ENCODE measurements at places on chromosomes 11 and 22.

DNA sequence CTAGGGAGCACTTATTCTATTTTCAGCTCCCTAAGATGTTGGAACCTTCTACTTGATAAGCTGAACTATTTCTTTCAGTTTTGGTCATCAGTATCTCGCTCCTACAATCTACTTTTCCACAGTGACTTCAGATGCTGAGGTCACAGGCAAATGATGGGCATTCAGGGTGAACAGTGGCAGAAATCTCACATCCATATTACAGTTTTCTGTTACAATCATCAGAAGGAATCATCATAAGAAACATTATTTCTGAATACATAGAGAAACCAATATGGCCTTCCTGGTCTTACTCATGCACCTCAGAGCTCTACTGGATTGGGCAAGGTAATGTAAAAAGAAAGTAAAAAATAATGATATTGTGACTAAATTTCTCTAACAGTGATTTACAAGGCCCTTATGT is 39.4 kb upstream of the DDI1 start:
- DNase-seq: no peak

DNA sequence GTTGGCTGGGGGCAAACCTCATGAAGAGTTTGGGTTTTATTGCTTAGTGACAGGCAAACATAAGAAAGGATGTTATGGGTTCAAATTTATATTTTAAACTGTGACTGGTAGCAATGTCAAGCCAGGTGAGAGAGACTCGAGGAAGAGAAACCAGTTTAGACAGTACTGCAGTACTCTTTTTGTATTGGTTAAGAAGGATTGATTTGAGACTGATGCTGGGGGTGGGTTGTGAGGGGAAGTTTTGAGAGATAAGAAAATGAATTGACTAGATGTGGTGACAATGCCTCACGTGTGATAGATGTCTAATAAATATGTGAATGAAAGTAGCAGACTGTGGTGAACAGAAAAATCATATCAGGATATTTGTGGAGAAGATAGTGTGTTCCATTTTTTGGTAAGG is 142.4 kb downstream of the DDX10 start:
- no peak for DNase-seq

DNA sequence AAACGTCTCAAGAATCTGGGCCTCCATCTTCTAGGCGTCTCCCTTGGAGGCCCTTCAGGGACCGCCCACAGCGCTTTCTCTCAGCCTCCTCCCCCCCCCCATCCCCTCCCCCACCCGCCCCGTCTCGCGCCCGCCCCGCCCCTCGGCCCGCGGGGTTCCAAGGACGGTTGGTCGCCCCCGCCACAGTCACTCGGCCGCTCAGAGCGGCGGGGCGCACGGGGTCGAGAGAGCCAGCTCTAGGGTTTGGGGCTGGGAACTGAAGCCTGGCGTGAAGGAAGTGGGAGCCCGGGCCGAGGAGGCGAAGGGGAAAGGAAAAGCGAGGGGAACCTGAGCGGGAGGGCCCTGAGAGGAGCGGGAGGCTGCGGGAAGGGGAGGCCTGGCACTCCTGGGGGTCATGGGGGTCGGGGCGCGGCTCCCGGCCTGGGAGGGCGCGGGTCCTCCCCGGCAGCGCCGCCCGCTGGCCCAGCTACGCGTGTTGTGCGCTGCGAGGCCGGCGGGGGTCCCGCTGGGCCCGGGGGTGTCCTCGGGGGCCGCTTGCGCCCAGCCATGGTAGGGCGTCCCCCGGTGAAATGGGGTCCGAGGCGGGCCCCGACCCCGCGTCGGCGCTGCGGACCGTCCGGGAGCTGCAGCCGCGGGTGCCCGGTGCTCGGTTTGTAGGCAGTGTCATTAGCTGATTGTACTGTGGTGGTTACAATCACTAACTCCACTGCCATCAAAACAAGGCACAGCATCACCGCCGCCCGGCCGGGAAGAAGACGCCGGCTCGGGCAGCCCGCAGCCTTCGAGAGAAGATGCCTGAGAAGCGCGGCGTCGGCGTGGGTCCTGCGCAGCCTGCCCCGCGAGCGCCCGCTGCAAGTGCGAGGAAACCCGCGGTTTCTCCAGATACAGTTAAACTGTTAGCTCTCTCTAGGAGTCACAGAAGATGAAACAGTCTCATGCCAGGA is at the start of gene BTG4:
TSS of gene BTG4 (minus strand) at position 91 of the 944 bp plus-strand sequence. CDS start 13,610 bp downstream, outside the sequence.
- DNase-seq: no peak

GRCh38 chr11:45180848-45181192 is 34.4 kb downstream of the PRDM11 start:
- no peak for DNase-seq

GRCh38 chr11:41383768-41384167 is 75.7 kb downstream of the LRRC4C start:
- DNase-seq: no peak

DNA sequence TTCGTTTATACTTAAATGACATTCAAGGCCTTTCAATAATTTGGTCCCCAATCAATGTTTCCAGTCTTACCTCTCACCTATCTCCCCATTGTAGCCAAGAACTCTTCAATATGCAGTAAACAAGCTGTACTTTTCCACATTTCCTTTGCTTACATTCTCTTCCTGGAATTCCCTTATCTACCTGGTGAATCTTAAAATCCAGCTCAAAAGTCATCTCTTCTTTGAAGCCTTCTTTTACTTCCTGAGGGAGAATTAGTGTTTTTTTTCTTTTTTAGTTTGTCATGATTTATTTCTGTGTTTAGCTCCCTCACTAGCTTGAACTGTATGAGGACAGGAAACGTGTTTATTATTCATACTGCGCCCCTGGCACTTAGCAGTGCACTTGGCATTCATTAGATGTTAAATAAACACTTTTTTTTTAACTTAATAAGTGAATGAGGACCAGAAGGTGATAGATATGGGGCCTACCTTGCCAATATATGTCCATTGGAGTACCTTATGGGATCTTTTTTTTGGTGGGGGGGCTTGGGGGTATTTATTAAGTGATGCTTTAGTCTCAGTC is 4.9 kb upstream of the PTS start:
- DNase-seq: no peak

DNA sequence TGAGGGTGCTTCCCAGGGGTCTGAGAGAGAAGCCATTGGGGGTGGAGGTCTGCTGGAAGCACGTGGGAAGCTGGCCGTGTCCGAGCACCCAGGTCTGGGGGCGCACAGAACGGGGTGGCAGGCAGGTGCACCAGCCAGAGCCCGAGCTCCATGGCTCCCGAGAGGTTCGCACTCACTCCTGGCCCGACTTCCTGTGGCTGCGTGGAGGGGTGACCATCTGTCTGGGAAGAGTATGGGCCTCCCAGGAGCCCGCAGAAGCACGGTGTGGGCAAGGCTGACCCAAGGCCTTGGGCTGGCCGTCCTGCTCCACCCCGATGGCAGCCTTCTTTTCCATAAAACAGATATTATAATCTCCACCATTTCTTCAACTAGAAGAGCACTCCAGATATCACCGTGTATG is 256.0 kb upstream of the B3GAT1 start:
- no peak for DNase-seq

- no peak for DNase-seq
Observed at GRCh38 chr11:73467505-73467904, 91.3 kb downstream of the RELT start.

DNA sequence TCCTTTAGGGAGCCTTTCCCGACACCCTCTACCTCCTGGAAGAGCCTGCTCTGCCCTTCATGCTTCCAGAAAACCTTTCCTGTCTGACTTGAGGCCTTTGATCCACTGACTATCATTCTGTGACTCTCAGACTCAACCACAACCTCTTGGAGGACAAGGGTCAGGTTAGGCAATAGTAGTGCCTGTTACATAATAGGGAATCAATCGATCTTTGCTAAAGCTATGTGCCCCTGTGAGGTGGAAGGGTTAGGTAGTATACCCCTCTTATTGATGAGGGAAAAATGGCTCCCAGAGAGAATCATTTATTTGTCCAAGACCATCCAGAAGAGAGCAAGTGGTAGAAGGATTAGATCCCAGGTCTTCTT is 16.2 kb downstream of the KCNC1 start:
- no peak for DNase-seq

DNA sequence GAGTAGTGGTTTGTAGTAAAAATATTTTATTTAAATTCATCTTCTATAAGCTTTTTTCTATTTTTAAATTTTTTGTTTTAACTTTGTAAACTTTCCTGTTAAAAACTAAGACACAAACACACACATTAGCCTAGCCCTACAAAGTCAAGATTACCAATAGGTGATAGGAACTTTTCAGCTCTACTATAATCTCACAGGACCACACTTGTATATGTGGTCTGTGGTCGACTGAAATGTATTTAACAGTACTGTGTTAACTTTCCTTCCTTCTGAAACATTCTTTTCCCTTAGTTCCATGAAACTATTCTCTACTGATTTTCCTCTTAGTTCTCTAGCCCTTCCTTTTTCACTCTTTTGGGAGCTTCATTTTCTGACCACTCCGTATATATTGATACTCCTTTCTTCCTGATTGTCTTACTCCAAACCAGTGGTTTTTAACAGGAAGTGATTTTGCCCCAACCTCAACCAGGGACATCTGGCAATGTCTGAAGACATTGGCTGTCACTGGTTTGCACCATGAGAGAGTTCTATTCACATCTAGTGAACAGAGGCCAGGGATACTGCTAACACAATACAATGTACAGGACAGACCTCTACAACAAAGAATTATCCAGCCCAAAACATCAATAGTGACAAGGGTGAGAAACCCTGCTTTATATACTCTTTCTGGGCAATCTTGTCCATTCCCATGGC is 8.8 kb downstream of the ZW10 start:
- no peak for DNase-seq

- DNase-seq: no peak
Observed at GRCh38 chr11:131808470-131808869, 438.1 kb downstream of the NTM start.

GRCh38 chr11:66844496-66845142 is 1.4 kb downstream of the RCE1 start:
- DNase-seq: no peak

GRCh38 chr11:9711454-9712307 is 47.8 kb downstream of the SWAP70 start:
- no peak for DNase-seq

DNA sequence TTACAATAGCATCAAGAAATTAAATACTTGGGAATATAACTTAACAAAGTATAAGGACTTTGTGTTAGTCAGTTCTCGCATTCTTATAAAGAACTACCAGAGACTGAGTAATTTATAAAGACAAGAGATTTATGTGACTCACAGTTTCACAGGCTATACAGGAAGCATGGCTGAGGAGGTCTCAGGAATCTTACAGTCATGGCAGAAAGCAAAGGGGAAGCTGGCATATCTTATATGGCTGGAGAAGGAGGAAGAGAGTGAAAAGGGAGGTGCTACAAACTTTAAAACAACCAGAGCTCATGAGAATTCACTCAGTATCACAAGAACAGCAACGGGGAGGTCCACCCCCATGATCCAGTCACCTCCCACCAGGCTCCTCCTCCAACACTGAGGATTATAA is 32.0 kb upstream of the CCDC134 start:
- DNase-seq: no peak

- DNase-seq: no peak
Observed at GRCh38 chr11:27875831-27876775, 175.8 kb upstream of the BDNF start.

DNA sequence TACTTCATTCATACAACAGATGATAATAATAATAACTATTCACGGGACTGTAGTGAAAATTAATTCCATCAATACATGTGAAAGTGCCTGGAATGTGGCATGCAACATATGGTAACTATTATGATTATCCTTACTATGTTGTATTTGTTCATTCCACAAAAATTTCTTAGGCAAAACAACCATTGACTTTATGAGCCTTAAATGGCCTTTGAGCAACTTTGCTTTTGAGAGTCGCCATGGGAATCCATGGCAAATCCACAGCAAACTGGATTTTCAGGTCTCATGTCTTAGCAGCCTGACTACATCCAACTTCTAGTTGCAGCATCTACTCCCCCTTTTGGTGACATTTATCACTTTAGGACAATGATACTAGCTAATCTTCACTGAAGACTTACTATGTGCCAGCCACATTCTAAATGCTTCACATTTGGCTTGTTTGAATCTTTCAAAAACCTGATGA is 56.8 kb downstream of the SLC1A2 start:
- DNase-seq: no peak

DNA sequence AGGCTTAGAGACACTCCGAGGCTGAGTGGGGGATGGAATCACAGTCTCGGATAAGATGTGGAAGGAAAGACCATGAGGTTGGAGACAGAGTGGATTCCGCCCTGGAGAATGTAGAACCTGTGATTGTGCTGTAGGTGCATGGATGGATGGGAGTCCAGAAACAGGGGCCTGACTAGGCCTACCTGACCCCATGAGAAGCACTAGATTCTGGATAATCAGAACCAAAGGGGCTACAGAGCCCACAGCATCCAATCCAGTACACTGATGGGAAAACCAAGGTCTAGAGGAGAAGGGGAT is 32.3 kb upstream of the FCHSD2 start:
- DNase-seq: no peak

DNA sequence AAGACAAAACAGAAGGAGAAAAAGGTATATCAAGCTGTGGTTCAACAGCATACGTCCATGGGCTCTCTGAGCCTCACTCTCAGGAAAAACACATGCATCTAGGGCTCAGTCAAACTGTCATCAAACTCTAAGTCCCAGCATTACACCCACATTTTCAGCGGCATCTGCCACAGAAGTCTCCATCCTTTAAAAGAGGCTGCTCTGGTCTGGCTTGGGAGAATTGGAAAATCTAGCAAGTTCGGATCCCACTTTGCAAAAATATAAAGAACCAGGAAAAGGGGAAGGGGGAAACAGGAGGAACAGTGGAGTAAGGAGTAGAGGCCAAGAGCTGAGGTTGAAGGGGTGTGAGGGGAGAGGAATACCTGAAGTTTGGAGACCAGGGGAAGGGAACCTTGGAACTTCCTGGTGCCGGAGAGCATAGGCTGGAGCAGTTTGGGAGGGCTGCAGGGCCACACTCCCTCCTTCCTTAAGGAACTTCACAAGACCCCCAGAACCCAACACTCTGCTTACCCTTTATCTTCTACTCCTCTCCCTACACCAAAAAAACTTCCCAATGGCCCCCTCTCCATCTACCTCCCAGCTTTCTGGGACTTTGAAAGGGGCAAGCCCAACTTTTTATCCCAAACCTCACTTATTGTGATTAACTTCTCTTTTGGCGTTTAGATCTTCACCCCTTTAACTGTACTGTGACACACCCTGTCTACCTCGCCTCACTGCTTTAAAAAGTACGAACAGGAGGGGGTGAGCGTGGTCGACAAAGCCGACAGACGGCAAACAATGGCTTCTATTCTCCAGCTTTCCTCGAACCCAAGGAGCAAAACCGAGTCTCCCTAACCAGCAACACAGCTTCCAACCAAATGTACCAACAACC is 4.0 kb downstream of the PAX6 start:
- no peak for DNase-seq

GRCh38 chr11:88680806-88681205 is 343.3 kb upstream of the CTSC start:
- DNase-seq: no peak

- DNase-seq: no peak
Observed at GRCh38 chr11:60954421-60954820, 2.4 kb upstream of the SLC15A3 start.

- DNase-seq: no peak
Observed at GRCh38 chr22:21972293-21972779, 10.3 kb downstream of the TOP3B start.
